ENCODE measurements at places on chromosomes 2 and 18. TPM values are rescaled to one million over a fixed set of nuclear protein-coding genes. Genes with fewer than 3 reads are reported as not detected.
A peak's percentile ranks its signal among the peaks of the same experiment; 100 is the strongest.

The ATP6V1C2 gene
- not detected for total RNA-seq

The CD226 gene
- total RNA-seq = 129 TPM

The GAL3ST2 gene
- total RNA-seq = 0.33 TPM

The AMER3 gene
- not detected for total RNA-seq

The IAH1 gene
- total RNA-seq = 40.3 TPM

GRCh38 chr18:42782929-42783328 lies 332.6 kb downstream of the RIT2 start:
- no peak for DNase-seq

DNA sequence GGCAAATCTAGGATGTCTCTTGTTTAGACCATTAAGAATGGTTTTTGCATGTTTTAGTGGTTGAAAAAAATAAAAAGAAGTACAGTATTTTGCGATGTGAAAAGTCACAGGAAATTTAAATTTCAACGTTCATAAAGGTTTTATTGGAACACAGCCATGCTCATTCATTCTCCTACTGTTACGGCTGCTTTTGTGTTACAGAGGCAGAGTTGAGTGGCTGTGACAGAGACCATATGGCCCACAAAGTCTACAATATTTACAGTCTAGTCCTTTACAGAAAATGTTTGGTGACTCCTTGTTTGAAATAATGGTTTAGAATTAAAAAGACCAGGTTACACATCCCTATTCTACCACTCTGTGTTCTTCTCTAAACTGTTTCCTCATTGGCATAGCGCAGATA lies 48.1 kb downstream of the MYOM1 start:
- DNase-seq = no peak

GRCh38 chr2:72292433-72292832 lies 144.8 kb upstream of the CYP26B1 start:
- DNase-seq = no peak

DNA sequence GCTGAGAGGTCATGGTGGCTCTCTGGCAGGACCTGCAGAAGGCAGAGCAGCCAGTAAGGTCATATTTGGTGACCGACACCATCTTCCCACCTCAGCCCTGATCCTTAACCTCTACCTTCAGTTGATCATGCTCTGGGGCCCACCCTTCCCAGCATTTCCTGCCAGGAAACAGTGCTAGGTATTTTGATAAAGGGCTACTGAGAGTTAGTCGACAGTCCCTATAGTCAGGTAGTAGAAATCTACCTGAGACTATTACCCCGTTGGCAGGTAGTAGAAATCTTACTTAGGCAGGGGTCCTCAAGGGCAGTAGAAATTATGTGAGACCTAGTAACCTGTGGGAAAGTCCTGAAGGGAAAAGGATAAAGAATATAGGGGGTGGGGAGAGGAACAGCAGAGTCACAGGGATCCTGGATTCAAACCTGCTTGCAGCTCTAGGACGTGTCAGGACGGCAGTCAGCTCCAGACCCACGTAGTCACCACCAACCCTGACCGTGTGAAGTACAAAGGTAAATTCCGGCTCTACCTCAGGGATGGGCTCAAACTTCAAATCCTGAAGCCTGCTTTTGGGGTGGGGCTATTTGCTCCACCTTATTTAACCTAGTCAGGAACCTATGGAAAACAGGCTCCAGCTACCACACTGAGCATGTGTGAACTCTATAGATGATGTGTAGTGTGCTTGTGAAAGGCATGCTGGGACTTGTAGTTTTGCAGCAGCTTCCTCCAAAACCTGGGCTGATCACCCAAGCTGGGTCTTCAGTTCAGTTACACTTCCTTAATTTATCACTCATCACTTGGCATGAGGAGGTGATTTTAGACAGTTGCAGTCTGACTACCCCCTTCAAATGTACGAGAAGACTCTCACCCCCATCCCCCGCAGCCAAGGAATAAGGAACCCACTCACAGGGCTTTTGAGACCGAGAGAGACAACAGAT lies at the start of gene DQX1:
Gene DQX1 (minus strand): TSS at position 515 of the 932 bp plus-strand sequence. CDS start 502 bp downstream, at position 13.
- no peak for DNase-seq

DNA sequence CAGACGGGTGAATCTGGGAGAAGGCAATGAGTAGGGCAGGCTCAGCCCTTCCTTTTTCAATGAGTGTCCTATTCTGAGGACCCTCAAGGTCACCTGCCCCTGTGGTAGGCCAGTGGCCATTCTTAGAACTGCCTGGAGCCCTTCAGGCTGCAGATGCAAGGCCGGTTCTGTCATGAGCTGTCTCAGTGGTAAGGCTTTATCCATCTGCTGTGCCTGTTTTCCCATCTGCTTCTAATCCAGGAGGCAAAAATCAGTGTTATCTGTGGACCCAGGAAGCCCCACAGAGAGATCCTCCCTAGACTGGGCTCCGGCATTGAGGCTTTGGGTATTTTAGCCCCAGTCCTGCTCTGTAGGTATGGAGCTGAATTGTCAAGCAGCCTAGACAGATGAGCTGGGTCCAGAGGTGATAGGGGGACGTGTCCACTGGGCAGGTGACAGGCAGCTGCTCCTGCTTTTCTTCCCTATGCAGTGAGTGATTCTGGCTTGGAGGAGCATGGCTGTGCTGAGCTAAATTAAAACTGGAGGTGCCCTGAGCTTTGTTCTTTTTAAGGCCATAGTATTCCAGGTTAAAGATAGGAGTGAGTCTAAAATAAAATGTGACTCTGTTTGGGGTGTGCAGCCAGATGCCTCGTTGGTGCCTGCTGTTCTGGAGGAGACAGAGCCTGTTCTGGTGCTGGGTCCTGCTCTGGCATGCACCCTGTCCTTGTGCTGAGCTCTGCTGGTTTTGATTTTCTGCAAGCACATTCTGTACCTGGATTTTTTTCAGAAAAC lies 92.5 kb downstream of the FHOD3 start:
- DNase-seq = no peak

DNA sequence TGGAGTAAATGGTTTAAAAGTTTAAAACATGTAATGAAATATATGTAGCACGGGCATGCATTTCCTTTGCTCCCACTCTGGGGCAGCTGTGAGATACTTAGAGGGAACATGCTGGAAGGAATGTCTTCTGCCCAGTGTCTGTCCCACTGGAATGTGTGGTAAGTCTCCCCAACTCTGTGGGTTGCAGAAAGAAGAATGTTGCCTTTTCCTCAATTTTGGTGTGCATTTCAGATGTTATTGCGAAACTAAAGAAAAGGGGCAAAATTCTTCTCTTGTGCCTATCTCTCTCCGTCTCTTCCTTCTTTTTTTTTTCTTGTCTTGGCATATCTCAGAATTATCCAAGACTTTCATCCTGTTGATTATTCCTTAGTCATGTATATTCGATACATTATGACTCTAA lies 201.1 kb downstream of the SH3RF3 start:
- no peak for DNase-seq

DNA sequence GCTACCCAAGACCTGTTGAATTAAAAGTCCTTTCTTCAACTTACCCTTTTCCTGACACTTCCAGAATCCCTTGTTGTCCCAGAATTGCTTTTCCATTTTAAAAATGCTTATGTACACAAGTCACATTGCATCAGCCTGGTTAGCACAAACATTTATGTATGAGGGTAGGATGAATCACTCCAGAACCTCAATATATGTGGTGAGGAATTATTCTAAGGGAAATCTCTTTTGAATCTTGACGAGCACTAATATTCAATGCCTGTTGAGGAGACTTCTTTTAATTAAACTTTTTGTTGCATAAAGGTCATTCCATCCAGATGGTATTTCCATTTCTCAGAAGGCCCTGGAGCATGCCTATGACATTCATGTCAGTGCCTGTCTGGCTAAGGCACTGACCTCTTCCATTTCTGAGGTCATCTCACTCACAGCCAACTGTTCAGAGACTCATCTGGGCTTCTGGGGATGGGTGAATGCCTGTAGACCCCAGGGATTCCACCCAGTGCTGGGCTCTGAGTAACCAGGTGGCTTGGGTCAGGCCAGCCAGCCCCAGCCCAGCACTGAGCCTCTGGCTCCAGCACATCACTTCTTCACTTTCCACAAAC lies 28.2 kb downstream of the ACMSD start:
- no peak for DNase-seq

DNA sequence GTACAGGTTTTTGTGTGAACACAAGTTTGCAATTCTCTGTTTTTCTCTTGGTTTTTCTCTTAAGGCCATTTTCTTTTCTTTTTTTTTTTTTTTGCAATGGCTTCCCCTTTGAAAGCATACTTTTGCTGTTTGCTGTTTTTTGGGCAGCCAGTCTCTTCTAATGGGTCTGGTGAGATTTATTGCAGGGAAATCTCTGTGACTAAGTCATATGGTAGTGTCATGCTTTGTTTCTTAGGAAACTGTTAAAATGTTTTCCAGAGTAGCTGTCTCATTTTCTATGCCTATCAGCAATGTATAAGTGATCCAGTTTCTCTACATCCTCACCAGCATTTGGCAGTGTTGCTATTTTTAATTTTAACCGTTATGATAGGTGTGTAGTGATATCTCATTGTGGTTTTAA lies 27.9 kb upstream of the CDCA7 start:
- DNase-seq = no peak

DNA sequence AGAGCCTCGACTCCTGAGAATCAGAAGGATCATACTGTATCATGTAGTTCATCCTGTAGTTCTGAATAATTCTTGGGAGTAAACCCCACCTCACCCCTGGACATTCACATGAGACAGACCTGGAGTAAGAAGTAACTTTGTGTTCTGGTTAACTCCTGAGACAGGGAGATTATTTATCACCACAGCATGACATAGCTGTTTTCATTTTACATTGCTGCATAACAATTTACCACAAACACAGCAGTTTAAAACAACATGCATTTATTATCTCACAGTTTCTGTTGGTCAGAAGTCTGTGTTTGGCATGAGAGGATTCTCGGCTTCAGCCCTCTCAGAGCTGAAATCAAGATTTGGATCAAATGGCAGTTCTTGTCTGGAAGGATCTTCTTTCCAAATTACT lies 855.8 kb upstream of the FANCL start:
- no peak for DNase-seq

- no peak for DNase-seq
Observed at GRCh38 chr2:140173790-140174189, 1393.6 kb upstream of the NXPH2 start.

DNA sequence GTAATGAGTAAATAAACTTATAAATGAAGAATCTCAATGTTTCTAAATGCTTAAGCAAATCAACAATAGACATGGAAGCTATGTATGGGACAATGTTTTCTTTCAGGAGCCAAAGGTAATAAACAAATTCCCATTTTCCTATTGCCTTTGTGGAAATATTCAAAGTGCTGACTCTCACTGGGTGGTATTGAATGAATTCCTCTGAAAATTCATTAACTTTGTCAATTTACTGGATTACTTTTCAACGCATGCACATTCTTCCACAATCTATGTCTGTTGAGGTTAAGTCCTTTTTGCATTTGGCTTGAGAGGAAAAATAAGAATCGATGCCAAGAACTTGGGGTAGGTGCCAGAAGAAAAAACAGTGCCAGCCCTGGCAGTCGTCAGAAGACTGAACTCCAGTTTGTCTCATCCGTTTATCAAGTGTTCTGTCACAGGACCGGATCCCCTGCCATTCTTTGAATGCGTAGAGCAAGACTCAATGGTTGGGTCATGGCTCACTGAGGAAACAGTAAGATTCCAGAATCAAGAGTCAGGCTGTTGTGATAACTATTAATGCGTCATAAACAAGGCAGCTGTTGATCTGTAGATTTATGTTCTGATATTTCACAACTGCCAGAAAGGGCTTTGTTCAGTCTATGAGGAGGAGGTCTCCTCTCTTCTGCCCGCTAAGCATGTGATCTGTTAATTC lies 133.3 kb downstream of the GFPT1 start:
- no peak for DNase-seq

DNA sequence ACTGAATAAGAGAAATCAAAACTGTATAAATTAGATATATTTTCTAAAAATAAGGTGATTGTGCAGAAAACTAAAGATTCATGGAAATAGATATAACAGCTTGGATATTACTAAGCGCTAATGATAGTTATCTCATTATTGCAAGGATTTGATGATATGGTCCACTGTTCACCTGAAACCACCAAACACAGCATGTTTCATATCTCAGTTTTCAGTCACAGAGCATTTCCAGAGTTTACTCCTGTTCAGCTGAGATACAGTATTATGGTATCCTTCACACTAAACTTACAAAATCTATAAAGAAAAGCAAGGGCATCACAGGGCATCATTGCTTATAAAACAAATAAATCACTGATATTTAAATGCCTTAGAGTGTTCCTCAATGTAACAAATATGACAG lies 591.6 kb downstream of the ERBB4 start:
- DNase-seq = no peak

DNA sequence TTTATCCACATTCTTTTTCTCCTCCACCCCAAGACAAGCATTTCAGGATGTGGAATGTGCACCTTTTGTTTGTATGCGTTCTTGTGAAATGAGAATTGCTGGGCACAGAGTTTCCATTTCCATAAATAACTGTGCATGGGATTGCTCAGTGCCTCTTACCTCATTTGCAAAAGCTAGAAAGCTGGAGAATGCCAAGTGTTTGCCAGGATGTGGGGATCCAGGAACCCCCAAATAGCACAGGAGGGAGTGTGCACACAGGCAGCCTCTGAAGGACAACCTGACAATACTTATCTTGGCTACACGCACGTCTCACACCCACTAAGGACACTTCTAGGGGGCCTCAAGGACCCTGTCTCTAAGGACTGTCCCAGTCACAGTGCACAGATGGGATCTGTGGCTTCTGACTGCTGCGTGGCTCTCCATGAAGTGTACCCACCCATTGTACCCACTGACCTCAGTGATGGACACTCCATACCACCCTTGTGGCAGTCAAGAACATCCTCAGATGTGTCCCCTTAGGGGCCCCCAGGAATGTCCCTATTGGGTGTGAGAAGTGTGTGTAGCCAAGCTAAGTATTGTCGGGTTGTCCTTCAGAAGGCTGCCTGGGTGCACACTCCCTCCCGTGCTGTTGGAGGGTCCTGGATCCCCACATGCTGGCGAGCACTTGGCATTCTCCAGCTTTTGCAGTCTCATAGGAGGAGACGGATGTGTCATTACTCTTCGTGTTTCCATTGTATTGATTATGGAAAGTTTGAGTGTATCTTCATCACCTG lies 38.4 kb downstream of the CAPN13 start:
- no peak for DNase-seq

- DNase-seq = no peak
Observed at GRCh38 chr2:41940060-41940744, 107.6 kb upstream of the PKDCC start.

GRCh38 chr2:175034716-175035115 lies 29.5 kb upstream of the CHN1 start:
- DNase-seq = no peak

DNA sequence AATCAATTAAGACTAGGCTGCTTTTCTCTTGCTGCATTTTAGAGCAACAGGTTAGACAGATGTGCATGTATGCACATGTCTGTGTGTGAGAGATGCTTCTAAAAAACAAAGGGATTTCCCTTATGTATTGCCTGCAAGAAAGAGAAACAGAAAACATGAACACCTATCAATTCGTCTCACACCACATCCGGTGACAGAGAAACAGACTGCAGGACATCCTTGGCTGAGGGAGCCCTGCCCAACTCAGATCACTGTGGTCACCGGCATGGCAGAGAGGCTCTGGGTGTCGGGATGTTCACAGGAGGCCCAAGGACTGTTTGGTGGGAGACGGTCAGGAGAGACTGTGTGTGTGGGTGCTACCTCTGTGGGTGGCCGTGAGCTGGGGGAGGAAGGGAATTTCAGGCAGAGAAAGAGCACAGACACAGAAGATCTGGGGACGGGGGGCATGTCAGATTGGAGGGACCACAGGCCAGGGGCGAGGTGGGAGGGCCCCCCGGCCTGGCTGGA lies 24.9 kb downstream of the FHL2 start:
- DNase-seq = no peak

- peak; percentile 55 for DNase-seq
Observed at GRCh38 chr2:101419096-101419663, 31.9 kb upstream of the CREG2 start.

GRCh38 chr2:45192991-45193390 lies 183.7 kb upstream of the SIX2 start:
- DNase-seq = no peak
